Common myeloid progenitor, CD34-positive (primary cell): ENCODE measurements at places on chromosomes 1 and 21.

GRCh38 chr1:208844158-208844557 is 600.0 kb upstream of the PLXNA2 start:
- no peak for DNase-seq

DNA sequence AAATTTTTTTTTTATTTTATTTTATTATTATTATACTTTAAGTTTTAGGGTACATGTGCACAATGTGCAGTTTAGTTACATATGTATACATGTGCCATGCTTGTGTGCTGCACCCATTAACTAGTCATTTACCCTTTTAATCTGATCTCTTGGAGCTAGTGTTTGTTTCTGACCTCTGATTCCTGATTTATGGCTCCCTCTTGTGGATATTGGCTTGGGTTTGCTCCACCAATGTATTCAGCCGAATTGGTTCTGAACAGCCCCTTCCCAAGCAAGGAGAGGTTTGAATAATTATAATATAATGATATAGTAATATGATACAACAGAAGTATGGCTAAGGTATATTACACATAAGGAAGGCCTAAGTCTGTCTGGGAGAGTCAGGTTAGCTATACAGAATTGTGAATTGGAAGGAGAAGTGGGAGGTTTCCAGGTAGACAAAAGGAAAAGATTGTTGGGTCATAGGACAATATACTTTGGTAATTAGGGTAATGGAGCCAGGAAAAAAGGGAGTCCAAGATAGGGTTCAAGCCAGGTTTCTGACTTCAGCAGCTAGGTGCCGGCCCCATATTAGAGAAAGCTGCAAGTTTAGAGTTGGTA is 53.1 kb upstream of the HMCN1 start:
- DNase-seq, result peak; percentile 61

DNA sequence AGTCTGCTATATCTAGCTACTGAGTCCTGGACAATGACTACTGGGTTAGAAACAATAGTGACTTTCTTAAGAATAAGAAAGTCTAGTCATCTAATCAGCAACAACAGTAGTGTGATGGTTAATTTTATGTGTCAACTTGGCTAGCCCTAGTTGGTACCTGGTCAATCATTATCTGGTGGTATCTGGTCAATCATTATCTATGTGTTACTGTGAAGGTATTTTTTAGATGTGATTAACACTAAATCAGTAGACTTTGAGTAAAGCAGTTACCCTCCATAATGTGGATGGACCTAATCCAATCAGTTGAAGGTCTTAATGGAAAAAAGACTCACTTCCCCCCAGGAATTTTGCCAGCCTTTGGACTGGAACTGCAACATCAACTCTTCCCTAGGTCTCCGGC is 312.6 kb downstream of the SIPA1L2 start:
- DNase-seq, result no peak

DNA sequence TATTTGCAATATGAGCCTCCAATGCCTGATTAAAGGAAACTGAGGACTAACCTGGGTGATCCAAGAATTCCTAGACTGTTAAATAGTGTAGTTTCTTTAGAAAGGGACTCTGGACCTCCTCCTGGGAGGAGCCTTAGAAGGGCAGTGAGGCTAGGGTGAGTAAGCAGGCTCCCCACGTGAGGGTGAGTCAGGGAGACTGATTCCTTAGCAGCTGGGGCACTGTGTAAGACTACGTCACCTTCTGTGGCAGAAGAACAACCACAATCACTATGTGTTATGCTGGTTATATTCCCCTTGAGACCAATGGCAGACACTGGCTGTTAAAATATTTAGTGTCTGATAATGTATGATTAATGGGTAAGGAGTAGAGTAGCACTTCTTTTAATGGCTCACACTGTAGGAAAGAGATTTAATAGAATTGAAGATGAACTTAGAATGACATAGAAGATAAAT is 53.3 kb upstream of the SYT14 start:
- peak; percentile 11 for DNase-seq

DNA sequence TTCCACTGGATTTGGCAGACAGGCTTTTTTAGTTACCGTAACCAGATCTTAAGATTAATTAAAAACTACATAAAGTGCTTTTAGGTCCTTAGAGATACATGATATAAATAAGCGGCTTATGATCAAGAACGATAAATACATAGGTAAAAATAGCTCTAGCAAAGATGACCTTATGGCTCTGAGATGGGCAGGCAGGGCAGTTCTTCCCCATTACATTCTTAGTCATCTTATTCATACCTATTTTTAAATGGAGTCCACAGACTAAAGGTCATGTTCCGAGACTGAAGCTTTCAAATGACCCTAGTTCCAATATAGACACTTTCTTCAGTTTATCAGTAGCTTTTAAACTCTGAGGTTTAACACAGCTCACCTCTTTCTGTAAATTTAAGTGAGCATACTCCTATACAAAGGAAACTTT is 4.3 kb downstream of the MCL1 start:
- no peak for DNase-seq

DNA sequence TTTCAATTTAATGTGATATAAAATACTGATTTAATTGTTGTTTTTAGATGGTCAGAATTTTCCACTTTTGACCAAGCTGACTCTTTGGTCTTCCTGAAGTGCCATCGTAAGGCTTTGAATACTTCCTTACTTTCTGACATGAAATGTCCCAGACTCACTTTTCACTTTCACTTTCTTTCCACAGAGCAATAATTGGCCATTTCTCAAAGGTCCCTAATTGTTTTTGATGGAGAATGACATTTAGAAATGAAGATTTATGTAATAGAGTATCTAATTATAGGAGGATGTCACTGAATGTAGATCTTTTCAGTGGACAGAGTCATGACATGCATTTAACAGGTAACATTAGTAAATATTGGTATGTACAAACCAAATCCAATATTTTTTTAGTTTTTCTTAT is 1141.6 kb downstream of the KCNT2 start:
- no peak for DNase-seq

DNA sequence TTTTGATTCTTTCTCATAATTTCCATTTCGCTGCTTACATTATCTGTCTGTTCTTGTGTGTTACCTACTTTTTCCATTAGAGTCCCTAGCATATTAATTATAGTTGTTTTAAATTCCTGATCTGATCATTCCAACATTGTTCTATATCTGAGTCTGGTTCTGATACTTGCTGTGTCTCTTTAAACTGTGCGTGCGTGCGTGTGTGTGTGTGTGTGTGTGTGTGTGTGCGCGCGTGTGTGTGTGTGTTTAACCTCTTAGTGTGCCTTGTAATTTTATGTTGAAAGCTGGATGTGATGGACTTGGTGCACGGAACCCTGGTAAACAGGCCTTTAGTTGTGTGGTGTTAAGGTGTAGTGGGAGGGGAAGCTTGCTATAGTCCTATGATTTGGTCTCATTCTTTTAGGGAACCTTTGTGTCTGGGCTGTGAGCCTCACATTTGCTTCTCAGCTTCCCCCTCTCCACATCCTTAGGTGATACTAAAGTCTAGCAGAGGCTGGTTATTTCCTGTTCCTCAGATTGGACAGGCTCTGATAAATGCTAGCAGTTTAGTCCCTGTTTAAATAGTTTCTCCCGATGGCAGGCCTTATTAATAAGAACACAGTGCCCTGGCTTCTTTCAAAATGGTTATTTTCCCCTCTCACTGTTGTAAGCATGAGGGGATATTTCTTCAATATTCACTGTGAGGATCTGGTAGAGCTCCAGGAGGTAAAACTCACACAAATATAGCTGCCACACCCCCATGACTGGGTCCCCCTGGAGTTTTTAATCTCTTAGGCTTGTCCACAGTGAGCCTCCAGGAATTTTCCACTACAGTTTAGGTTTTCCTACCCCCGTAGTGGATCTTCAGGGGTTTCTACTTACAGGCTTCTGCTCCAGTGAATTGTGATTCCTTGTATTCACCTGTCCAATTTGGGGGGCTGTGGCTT is 118.3 kb downstream of the GALNT2 start:
- DNase-seq, result no peak

DNA sequence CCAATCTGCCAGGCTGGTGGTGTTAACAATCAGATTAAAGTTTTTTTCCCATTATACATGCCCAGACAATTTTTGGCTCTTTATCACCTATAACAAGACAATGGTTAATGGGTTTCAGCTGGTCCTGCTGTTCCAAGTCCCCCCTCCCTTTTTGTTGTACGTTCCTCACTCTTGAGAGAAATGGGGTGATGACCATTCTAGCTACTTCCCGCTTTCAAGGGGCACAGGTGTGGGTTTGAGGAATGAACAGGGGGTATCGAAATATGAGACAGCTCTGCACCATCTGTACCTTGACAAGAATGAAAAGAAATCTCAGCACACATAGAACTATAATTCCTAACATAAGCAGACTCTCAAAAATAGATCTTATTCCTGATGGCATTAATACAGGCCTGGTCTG is 326.8 kb downstream of the PTPRU start:
- DNase-seq, result peak; percentile 24

DNA sequence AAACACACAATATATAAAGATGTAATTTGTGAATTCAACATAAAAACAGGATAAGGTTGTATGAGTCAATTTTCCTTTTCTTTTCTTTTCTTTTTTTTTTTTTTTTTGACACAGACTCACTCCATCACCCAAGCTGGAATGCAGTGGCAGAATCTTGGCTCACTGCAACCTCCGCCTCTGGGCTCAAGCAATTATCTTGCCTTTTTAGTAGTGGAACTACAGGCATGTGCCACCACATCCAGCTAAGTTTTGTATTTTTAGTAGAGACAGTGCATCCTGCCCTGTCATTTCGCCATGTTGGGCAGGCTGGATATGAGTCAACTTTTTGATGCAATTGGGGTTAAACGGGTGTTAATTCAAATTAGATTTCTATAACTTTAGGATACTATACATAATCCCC is 10.3 kb upstream of the SPRR2B start:
- no peak for DNase-seq

DNA sequence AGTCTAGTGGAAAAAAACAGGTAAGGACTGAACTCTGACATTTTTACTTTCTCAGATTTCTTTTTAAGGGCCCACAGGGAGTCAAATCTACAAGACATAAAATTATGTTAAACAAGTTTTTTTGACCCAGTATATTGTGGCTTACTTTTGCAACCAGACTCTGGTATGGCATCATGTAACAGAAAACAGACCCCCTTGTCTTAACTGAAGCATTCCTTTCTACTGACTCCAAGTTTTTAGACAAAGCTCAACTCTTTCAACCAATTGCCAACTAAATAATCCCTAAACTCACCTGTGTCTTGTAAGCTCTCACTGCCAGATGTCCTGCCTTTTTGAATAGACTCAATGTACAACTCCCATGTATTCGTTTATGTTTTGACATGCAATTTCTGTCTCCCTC is 64.3 kb downstream of the FASLG start:
- DNase-seq, result no peak

- no peak for DNase-seq
These were observed 19.1 kb upstream of the EDN2 start for GRCh38 chr1:41503538-41504113.

GRCh38 chr1:54996869-54997710 is 1.6 kb upstream of the BSND start:
- DNase-seq, result peak; percentile 43

DNA sequence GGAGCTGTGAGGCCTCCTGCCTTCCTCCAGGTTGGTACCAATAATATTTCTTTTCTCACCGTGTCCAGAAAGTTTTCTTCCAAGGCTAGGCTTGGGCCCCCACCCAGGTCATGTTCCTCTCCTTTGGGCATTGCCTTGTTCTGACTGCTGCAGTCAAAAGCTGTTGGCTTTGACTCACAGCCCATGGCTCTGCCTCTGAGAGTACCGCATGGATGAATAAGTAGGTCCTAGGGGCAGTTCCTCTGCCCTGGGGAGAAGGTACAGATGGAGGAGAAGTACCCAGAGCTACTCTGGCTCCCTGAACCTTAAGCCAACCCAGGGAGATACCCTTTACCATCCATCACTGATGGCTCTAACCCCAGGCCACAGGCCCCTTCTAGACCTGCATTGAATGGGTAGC is 115.0 kb downstream of the NAV1 start:
- no peak for DNase-seq

- DNase-seq, result no peak
These were observed 15.8 kb downstream of the CD2 start for GRCh38 chr1:116769994-116770393.

GRCh38 chr1:228488125-228488817 is 1.1 kb downstream of the RNF187 start:
- no peak for DNase-seq

GRCh38 chr1:143497374-143497747 is 474.4 kb downstream of the FAM72C start:
- no peak for DNase-seq

- DNase-seq, result no peak
These were observed 16.5 kb downstream of the DMRTB1 start for GRCh38 chr1:53475664-53476063.

DNA sequence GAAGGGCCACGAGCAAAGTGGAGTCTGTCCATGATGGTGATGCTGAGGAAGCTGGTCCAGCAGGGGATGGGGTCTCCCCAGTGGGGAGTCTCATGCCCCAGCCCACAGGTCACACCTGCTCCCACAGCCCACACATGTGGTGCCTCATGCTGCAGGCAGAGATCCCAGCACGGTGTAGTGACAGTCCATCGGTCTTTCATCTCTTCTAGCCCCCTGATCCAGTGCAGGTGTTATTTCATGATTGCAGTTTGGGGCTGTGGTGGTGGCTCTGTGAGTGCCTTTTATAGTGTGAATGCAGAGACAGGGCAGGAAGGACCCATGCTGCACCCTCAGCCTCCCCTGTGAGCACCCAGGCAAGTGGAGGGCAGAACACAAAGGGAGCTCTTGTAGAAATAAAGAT is 45.0 kb downstream of the UBASH3A start:
- no peak for DNase-seq

DNA sequence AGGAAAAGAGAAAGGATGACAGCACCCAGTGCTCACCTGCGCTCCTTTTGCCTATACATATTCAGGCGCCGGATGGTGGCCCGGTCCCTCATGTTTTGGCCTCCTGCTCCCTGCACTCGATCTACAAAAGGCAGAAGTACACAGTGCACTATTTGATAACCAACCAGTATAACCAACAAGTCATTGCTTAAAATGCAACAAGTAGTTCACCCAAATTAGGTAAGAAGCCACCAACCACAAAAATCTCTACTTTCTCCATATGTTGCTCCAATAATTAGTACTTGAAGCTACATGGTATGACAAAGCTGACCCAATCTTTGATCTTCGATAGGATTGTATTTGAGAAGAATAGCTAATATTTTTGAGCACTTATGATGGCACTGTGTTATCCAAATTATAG is 2.0 kb downstream of the GNL2 start:
- DNase-seq, result no peak

DNA sequence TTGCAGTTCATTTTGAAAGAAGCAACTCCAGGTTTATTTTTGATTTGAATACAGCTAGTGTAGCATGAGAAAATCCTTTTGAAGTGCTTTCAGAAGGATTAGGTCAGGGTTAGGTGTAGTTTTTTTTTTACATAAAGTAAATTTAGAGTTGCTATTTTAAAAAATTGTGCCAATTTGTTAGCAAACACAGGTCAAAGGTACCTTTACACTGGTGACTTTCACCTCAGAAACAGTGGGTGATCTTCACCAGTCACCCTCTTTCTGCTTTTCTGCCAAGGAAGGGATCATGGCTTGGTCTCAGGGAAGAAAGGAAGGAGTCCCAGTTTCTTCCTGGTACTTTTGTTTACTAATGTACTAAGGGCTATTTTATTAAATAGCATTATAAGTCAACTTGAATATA is 111.5 kb downstream of the SDCCAG8 start:
- DNase-seq, result no peak
